ENCODE measurements at places on chromosomes 5 and 9. TPM values are rescaled to one million over a fixed set of nuclear protein-coding genes. Genes with fewer than 3 reads are reported as not detected.

- DNase-seq = no peak
Measured at GRCh38 chr5:20353499-20353898, 365.5 kb upstream of the CDH18 start.

DNA sequence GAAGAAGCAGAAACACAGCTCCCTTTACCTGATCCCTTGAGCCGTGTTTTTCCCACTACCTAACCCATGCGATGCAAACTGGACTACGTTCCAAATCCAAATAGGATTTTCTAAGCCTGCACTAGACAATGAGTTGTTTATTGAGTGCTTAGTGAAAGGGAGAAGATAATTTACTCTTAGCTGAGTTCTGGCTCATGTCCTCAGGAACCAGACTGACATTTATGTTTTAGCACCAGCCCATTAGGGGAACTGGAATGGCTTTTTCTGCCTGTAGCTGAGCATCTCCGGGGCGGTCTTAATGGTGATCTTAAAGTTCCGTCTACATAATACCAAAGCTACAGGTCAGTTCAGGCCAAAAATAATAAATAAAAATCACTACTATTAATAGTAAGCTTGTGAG is 81.5 kb downstream of the SH3TC2 start:
- DNase-seq = no peak

- DNase-seq = no peak
Measured at GRCh38 chr9:25117791-25118190, 560.5 kb downstream of the TUSC1 start.

Gene TNC
- 106 TPM for total RNA-seq

Gene CATSPER3
- not detected for total RNA-seq

DNA sequence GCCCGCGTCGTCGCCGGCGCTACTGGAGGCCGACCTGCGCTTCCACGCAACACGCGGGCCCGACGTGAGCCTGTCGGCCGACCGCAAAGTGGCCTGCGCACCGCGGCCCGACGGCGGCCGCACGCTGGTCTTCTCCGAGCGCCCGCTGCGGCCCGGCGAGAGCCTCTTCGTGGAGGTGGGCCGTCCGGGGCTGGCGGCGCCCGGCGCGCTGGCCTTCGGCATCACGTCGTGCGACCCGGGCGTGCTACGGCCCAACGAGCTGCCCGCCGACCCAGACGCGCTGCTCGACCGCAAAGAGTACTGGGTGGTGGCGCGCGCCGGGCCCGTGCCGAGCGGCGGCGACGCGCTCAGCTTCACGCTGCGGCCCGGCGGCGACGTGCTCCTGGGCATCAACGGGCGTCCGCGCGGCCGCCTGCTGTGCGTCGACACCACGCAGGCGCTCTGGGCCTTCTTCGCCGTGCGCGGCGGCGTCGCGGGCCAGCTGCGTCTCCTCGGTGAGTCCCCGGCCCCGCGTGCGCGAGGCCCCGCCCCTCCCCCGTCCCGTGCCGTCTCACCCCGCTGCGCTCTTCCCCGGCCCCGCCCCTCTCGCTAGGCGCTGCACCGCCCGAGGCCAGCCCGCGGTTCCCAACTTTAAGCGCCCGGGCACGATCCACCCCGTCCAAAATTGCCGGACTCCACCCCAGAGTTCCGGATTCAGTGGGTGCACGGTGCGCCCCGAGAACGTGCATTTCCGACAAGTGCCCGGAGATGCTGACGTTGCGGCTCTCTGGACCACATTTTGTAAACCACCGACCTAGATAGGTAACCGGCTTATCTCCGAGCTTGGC is 42.8 kb downstream of the NEURL1B start:
- DNase-seq = no peak

Gene CHSY3
- total RNA-seq = 7.8 TPM

- DNase-seq = peak; percentile 13
Measured at GRCh38 chr5:154273028-154273617, 82.6 kb downstream of the GALNT10 start.

- no peak for DNase-seq
Measured at GRCh38 chr5:98403131-98403530, 370.3 kb upstream of the RGMB start.

- no peak for DNase-seq
Measured at GRCh38 chr5:115272297-115272958, 9.8 kb upstream of the PGGT1B start.

Gene KYAT1
- total RNA-seq = 7.4 TPM

Gene KCTD16
- 0.03 TPM for total RNA-seq

GRCh38 chr9:78396087-78396486 is 99.2 kb downstream of the PSAT1 start:
- no peak for DNase-seq

DNA sequence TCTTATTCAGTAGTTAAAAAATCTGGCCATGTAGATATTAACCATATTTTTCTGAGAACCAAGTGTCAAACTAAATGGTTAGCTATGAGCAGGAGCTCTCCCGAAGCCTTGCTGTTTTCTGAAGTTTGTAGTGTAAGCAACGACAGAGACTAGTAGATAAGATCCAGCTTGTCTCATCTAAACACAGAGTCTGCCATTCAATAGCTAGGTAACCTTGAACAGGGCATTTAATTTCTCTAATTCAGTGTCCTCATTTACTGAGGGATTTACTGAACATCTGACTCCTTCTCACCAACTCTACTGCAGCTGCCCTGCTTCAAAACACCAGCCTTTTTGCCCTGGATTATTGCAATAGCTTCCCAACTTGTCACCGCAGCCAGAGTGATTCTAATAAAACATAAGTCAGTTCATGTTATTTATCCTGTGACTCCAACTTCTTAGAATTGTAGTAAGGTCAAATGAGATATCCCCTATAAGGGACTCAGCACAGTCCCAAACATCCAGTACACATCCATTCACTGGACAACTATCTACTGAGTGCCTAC is 337.0 kb downstream of the PLK2 start:
- no peak for DNase-seq

- DNase-seq = peak; percentile 45
Measured at GRCh38 chr5:6712142-6712576, 1.1 kb upstream of the TENT4A start.

GRCh38 chr9:91943478-91944470 is 6.3 kb downstream of the ROR2 start:
- DNase-seq = no peak

- no peak for DNase-seq
Measured at GRCh38 chr5:60447488-60447920, 252.5 kb downstream of the DEPDC1B start.

- no peak for DNase-seq
Measured at GRCh38 chr5:131209506-131210150, 38.9 kb downstream of the LYRM7 start.

- DNase-seq = peak; percentile 4
Measured at GRCh38 chr5:94872526-94872925, 254.1 kb downstream of the SLF1 start.

DNA sequence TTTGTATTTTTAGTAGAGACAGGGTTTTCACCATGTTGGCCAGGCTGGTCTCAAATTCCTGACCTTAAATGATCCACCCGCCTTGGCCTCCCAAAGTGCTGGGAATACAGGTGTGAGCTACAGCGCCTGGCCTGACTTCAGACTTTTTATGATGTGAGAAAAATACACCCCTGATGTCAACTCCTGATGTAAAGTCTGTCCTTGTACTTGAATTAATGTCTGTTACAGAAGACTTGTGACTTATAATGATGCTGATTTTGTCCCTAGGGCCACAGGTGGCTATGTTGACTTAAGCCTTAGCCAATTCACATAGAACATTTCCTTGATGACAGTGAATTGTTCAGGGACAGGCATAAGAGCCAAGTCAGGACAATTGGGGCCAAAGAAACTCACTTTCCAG is 42.5 kb upstream of the MELK start:
- DNase-seq = no peak

DNA sequence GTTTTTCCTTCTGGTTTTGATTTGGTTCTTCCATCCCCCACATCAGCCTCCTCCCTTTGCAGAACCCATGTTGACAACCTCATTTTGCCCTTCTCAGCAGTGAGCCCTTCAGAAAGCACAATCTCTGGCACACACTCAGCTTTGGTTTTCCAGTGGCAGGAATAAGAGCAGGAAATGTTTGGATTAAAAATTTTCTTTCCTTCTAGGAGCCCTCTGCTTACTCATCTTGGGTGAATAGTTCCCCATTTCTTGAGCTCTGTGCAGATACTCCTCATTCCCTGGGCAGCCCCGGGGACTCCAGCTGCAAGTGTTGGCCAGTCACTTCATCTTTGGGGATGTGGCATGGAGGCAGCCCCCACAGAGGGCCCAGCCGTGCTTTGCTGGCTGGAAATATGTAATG is 170.5 kb downstream of the NR3C1 start:
- DNase-seq = no peak

GRCh38 chr9:34514816-34515215 is 8.0 kb downstream of the ENHO start:
- DNase-seq = no peak

- no peak for DNase-seq
Measured at GRCh38 chr9:7097785-7098752, 340.3 kb downstream of the KDM4C start.

DNA sequence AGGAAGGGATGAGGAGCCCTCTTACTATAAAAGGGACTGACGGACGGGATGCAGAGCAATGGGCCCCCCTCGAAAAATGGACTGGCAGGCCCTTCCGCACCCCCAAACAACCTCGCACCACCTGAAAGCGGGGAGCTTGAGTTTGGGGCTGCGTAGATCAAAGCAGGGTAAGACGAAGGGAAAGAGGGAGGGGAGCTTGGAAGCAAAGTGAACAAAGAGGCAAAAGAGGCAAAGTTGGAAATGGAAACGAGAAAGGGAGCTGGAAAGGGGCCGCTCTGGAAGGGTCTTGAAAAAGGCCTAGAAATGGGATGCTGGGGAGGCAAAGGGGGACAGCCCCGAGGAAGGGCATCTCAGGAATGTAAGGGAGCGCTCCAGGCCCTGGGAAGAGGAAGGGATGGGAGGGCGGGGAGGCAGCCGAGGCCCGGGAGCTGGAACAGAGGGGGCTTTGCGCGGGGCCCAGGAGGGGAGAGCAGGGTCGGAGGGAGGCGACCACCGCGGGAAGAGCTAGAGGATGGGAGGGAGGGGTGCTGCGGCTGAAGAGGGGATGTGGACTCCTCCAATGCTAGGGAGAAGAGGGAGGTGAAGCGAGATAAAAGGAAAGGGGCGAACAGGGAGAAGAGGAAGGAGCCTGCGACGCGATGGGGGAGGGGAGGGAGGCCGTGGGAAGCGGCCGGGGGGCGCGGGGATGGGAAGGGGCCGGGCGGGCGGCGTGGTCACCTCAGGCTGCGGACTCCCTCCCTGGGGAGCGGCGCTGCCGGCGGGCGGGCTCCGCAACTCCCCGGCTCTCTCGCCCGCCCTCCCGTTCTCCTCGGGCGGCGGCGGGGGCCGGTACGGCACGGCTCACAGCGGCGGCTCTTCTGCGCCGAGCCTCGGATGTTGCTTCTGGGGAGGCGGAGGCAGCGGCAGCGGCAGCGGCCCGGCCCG is 577 bp downstream of the RNF145 start:
- peak; percentile 18 for DNase-seq

Gene ZNF618
- total RNA-seq = 2.2 TPM

DNA sequence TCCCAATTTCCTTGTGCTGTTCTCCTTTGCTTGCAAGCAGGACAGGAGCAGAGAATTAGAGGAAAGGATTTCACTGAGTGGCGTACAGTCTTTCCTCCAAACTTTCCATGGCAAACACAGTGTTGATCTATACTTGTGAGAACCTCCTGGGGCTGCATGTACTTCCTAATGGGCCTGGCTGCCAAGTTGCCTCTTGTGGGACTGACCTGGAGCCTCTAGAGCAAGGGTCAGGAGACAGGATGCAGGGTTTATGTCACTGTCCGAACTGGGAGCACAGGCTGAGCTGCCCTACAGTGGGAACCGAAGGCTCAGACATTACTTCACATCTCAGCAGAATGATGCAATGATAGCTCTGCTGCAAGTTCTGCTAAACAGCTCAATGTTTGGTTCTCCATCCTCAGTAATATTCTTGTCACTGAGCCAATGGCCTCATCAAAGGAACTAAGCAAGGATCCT is 102.3 kb downstream of the ENC1 start:
- no peak for DNase-seq

DNA sequence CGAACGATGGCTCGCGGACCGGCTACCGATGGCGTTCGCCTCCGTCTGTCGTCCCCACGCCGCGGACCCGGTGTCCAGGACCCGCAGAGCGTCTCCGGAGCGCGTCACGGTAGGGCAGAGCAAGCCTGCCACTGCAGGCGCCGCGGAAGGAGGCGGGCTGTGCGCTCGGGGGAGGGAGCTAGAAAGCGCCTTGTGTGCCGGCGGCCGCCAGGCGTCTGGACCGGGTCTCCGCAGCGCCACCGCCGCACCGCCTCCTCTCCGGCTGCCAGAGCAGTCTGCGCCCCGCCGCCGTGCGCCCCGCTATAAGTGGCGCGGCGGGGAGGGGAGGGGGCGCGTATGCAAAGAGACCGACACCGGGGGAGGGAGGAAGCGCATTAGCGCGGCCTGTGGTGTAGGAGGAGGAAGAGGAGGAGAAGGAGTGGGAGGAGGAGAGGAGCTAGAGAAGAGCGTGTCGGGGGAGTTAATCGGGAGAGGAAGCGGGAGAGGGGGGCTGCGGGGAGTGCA is at the start of gene ENC1:
ENC1 (minus strand) TSS at position 279 of the 504 bp plus-strand sequence. CDS start 4,243 bp downstream, outside the sequence.
- peak; percentile 72 for DNase-seq

DNA sequence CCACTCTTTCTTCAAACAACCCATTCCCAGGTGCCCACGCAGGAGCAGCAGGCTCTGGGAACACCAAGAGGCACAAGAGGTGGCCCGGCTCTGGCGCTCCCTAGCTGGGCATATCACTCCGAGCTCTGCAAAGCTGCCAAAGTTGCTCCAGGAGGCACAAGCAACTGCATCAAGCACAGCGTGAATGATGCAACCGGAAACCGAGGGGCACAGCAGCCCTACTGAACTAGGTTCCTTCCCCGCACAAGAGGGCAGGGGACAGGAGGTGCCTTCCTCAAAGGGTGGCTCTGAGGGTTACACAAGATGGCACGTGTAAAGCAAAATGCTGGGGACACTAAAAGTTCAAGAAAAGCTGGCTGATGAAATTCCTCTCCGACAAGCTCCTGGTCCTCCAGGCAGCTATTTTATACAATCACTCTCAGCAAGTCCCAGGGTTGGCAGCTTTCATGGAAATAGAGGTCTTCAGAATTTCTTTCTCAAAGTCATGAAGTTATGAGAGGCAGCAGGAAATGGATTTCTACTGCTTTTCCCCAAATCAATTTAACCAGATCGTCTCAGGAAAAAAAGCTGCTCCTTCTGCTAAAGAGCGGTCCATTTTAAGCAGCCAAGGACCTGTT is 22.9 kb downstream of the PSMB7 start:
- DNase-seq = no peak

GRCh38 chr9:129910628-129911567 is 75.6 kb downstream of the USP20 start:
- DNase-seq = peak; percentile 55

Gene SYK
- total RNA-seq = 0.74 TPM

GRCh38 chr5:68405784-68406743 is 190.5 kb downstream of the PIK3R1 start:
- no peak for DNase-seq

Gene RPL7A
- 2,529 TPM for total RNA-seq

GRCh38 chr9:109776391-109776790 is 3.6 kb upstream of the PALM2AKAP2 start:
- no peak for DNase-seq

GRCh38 chr5:134920848-134921575 is 16.1 kb downstream of the PCBD2 start:
- no peak for DNase-seq

Gene LCN12
- total RNA-seq = not detected

Gene FSTL4
- total RNA-seq = 3.6 TPM

- DNase-seq = no peak
Measured at GRCh38 chr5:176693477-176693851, 46.2 kb downstream of the TSPAN17 start.

Gene PCDHGB1
- 1.6 TPM for total RNA-seq

- DNase-seq = peak; percentile 73
Measured at GRCh38 chr5:150523472-150524350, 15.8 kb downstream of the NDST1 start.
